ENCODE measurements at places on chromosomes 2 and 18.
A peak's percentile ranks its signal among the peaks of the same experiment; 100 is the strongest.

GRCh38 chr18:26545335-26546123 lies 2.8 kb downstream of the KCTD1 start:
- no peak for DNase-seq

GRCh38 chr18:58268849-58269248 lies 224.8 kb downstream of the NEDD4L start:
- DNase-seq, result no peak

GRCh38 chr2:27306573-27307286 lies 1.5 kb downstream of the UCN start:
- no peak for DNase-seq

- DNase-seq, result peak; percentile 50
Measured at GRCh38 chr18:21179590-21180220, 62.3 kb upstream of the GREB1L start.

- DNase-seq, result no peak
Measured at GRCh38 chr18:78692105-78692504, 287.5 kb upstream of the SALL3 start.

DNA sequence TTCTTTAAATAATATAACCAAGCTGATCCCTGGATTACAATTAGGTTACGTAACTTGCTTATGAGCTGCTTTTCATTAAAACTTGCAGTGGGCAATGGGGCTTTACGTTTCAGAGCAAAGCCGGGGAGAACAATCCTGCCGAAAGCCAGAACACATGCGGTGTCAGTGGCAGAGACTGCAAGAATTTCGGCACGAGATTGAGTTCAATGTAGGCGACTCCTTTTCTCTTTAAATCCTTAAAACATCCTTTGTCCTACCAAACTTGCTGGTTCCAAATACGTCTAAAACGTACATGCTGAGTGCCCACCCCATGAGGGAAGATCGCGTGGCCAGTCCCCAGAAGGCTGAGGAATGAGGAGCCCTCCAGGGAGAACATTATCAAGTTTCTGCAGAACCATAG lies 36.8 kb upstream of the NCOA1 start:
- DNase-seq, result no peak

DNA sequence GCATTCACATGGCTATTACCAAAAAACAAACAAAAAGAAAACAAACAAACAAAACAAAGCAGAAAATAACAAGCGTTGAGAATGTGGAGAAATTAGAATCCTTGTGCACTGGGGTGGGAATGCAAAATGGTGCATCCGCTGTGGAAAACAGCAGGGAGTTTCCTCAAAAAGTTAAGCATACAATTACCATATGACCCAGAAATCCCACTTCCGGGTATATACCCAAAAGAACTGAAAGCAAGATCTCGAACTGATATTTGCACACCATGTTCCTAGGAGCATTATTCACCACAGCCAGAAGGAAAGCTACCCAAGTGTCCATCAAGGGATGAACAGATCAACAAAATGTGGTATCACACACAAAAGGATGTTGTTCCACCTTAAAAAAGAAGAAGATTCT lies 17.9 kb upstream of the TEX51 start:
- no peak for DNase-seq

DNA sequence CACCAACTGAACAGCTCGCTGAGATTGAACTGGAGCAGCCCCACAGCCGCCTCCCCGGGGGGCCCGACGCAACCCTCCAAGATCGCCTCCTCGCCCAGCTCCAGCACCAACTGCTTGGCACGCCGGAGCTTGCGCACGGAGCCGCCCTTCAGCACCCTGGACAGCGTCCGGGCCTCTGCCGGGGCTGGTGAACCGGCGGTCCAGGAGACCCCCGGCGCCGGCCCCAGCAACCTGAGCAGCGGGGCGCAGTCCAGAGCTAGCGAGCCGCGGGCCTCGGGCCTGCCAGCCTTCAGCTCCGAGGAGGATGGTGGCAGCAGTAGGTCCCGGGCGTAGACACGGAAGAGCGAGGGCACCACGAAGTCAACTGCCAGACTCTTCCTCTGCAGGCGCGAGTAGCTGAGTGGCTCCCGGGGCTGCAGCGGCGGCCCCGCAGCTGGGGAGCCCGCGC lies 1.2 kb downstream of the ALK start:
- no peak for DNase-seq

DNA sequence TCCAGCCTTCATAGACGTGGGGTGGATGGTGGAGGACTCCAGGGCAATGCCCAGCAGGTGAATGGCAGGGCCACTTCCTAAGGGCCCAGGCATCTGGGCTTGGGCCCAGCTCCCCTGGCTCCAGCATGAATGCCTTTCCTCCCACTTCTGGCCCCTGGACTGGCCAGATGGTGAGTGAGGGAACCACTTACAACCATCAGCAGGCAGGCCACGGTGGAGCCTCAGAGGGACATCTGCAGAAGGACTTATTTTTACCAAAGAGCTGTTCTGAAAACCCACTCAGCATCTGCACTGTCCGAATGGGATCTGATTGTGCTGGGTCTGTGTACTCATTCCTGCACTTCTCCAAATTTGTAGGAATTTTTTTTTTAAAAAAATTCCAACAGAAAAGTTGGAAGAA lies 69.6 kb downstream of the SNTG2 start:
- DNase-seq, result no peak

GRCh38 chr2:144372410-144373080 lies 147.4 kb downstream of the ZEB2 start:
- DNase-seq, result no peak

- DNase-seq, result no peak
Measured at GRCh38 chr2:234701421-234701820, 204.5 kb upstream of the ARL4C start.

DNA sequence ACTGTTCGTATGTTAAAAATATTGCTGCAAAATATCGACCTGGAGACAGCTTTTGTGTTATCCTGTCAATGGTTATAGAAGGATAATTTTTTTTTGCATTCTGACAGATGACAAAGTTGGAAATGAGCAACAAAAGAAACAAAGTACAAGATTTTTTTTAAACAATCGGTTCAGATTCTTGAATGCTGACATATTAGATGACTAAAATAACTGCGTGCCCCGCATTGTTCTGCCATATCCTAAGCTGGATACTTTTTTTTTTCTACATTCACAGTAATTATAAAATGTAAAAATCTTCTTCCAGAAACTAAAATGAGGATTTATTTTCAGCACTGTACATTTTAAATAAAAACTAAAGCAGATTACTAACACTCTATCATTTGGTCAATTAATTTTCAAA lies 67.1 kb downstream of the ABCG8 start:
- DNase-seq, result no peak

DNA sequence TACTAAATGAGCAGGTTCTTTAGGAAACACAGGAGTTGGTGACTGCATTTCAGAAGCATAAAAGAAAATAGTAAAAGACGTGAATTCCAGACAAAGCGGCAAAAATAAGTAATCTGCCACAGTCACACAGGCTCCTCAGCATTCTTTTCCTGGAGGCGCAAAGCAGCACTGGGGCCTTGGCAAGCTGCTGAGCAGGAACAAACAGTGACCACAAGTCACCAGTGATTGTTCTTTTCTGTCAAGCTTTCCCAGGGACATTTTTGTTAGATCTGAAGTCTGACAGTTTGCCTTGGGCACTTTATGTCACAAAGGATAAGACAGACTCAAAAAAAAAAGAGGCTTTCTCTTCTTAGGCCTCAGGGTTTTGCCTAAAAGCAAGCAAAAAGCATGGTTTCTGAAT lies 216.2 kb downstream of the CDH20 start:
- no peak for DNase-seq

DNA sequence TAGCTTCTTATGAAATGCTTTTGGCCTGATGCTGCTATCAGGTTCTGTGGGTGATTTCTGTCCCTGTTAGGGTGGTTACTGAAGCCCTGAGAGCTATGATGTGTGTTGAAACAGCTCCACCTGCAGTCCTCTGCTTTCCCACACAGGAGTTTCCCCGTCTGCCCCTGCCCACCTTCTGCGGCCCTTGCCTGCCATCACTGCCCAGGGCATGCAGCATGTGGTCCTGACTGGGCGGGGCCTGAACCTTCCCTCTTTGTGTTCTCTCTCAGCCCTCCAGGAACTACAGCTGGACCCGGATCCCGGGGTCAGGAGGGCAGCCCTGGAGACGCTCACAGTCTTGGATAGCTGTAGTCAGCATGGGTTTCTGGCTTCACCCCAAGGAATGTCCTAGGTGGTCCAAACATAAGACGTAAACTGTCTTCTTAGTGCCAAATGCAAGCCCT lies 21.4 kb downstream of the HJURP start:
- DNase-seq, result peak; percentile 86

DNA sequence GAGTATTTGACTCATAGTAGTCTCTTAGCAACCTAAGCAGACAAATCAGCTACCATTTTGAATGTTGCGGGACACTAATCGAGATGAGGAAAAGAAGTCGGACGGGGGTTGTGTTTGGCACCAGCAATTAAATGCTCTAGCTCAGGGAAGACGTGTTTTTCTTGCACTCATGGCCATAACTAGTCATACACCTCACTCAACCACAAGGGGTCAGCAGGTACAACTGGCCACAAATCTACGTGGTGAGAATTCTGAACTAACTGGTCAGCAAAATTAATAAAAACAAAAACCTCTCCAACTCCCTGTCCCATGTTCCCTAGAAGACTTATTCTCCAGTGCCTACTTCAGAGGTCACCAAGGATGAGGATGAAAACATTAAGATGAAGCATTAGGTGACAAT lies 1467.8 kb downstream of the DPP10 start:
- DNase-seq, result peak; percentile 2

- DNase-seq, result no peak
Measured at GRCh38 chr2:105924932-105925331, 180.2 kb downstream of the NCK2 start.

DNA sequence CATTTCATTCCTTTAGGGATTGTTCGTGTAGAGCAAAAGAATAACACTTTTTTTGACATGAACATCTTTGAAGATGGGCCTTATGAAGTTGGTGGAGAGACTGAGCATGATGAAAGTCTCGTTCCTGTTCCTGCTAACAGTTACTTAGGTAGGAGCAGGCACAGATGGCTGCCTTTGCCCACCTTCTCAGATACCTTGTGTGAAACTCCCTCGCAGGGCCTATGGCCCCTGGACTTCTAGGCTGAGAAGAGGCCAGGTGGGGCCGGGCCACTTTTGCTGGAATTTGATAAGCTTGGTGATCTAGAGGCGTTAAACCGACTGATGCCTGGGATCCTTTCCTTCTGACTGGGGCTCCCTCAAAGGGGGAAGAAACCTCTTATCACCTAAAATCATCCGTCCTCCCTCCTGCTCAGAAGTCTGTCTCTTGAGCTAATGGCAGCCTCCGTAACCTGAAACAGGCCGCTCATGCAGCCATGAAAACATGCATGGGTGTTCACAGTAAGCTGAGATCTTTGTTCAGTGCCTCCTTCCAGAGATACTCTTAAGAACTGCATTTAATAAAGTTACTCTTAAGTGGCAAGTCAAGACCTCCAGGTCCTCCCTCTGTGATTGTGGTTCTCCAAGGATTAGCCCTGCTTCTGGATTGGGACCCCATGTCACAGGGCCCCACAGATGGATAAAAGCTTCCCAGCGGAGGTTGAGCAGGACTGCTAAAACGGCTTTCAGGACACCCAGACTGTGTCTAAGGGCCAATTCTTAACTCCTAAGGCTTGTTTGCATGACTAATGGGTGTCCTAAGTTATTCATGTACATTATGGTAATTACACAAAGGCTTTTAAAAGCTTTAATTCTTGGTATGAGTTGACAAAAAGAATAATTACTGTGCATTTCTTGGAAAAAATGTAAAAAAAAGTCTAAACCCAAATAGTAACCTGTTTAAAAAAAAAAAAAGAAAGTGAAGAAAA lies 43.9 kb downstream of the ITGA6 start:
- no peak for DNase-seq

DNA sequence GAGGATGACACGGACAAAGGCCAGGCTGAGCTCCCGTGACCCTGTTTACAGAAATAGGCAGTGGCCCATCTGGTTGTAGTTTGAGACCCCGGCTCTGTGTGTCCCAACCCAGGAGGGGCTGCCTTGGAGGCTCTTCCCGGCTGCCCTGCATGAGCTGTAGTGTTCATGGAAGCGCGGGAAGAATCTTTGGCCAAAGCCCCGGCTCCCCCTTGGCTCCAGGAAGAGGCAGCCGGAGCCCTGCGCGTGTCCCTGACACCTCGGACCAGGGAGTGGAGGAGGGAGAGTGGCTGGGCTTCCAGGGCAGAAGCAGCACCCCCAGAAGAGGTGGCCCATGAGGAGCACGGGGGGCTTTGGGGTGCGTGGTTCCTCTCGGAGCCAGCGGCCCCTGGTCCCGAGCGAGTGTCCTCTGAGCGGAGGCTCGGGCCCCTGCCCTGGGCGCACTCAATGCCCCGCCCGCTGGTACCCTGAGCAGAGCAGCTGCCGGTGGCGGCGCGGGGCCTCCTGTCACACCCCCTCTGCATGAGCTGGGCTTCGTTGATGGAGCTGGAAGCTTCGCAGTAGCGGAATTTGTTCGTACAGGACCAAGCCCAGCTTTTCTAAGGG lies 21.7 kb downstream of the GPR35 start:
- no peak for DNase-seq

DNA sequence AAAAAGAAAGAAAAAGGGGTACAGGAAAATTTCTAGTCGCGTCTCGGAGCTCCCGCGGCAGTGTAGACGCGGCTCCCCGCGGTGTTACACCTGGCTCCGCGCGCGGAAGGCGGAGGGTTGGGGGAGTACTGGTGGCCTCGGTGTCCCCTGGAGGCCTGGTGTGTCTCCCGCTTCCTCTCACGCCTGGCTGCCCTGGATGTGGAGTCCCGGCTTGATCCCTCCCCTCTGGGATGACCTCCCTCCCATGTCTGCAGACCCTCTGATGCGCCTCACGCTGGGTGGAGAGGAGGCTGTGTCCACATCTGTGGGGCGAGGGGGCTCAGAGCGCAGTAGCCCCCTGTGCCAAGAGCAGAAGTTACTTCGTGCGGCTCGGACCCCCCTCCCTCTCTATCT lies 1.2 kb downstream of the KIF5C start:
- DNase-seq, result no peak

DNA sequence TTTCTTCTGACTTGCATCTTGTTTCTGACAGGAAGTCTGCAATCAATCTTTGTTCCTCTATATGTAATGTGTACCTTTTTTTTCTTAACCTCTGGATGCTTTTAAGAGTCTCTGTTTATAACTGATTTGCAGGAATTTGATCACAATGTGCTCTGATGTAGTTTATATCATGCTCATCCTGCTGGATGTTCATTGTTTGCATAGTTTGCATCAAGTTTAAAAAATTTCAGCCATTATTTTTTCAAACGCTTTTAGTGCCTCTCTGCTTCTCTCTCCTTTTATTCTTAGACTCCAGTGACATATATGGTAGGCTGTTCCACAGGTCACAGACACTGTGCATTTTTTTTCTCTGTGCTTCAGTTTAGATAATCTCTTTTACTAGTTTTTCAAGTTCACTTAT lies 23.9 kb downstream of the RBKS start:
- DNase-seq, result no peak

GRCh38 chr2:239917125-239917956 lies 107.8 kb downstream of the NDUFA10 start:
- DNase-seq, result no peak

- no peak for DNase-seq
Measured at GRCh38 chr2:161102770-161103450, 57.3 kb upstream of the TANK start.

- no peak for DNase-seq
Measured at GRCh38 chr2:313991-314390, 26.1 kb upstream of the ALKAL2 start.

GRCh38 chr2:49845021-49845420 lies 690.7 kb upstream of the FSHR start:
- DNase-seq, result no peak

- DNase-seq, result no peak
Measured at GRCh38 chr2:194314042-194314441, 1343.0 kb upstream of the SLC39A10 start.

GRCh38 chr2:127826047-127826446 lies 15.1 kb upstream of the WDR33 start:
- no peak for DNase-seq
